ENCODE measurements at places on chromosomes 1 and 21.

GRCh38 chr1:106266786-106267185 lies 789.7 kb upstream of the PRMT6 start:
- DNase-seq = no peak

DNA sequence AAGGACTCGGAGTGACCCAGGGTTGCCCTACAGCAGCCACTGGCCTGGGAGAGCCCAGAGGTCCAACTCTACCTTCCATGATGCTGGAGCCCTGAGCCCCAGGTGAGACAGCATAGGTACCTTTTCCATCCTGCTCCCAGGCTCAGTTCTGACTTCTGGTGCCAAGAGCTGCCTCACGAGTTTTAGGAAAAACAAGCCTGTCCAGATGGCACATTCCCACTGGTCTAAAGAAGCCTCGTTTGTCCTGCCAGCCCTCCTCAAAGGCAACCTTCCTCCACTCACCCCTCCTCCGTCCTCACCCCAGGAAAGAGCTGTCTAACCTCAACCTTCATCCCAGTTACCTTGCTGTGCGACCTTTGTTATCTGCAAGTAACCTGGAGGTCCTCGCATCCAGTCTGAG lies 53.5 kb upstream of the PRELP start:
- no peak for DNase-seq

DNA sequence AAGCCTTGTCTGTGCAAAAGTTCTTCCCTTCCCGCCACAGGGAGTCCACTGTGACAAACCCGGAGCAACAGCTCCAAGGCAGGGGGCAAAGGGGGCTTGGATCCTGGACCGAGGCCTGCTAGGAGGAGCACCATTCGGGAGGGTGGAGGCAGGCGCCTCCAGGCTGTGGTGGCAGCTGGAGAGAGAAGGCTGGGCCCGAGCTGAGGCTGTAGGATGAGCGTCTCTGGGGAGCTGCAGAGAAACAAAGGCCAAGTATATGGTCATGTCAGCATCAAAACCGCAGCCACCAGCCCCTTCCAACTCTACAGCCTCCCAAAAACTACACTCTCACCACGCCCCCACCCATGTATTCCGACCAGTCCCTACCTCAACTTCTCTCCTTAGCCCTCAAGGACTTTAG lies 579 bp downstream of the SH3BP5L start:
- no peak for DNase-seq

- no peak for DNase-seq
Observed at GRCh38 chr21:20257052-20257740, 741.0 kb upstream of the NCAM2 start.

- peak; percentile 6 for DNase-seq
Observed at GRCh38 chr1:100219883-100220282, 29.8 kb downstream of the DBT start.

- no peak for DNase-seq
Observed at GRCh38 chr1:114561333-114561732, 20.1 kb downstream of the BCAS2 start.

- DNase-seq = peak; percentile 40
Observed at GRCh38 chr1:227808566-227808965, 6.9 kb upstream of the PRSS38 start.

DNA sequence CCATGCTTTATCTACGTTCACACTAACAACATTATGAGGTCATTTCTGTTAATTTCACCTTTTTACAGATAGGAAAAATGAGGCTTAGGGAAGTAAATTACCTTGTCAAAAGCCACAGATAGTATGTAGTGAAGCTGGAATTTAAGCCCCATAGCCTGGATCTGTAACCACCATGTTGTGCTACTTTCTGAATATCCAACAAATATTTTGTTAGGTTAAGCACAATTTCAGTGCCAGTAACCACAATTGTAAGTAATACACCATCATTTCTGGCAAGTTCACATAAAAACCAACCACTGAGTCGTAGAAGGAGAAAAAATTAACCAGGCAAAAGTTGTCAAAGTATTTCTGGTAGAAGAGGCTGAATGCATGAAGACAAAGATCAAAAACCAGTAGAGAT lies 593.1 kb upstream of the CAMK1G start:
- DNase-seq = no peak

DNA sequence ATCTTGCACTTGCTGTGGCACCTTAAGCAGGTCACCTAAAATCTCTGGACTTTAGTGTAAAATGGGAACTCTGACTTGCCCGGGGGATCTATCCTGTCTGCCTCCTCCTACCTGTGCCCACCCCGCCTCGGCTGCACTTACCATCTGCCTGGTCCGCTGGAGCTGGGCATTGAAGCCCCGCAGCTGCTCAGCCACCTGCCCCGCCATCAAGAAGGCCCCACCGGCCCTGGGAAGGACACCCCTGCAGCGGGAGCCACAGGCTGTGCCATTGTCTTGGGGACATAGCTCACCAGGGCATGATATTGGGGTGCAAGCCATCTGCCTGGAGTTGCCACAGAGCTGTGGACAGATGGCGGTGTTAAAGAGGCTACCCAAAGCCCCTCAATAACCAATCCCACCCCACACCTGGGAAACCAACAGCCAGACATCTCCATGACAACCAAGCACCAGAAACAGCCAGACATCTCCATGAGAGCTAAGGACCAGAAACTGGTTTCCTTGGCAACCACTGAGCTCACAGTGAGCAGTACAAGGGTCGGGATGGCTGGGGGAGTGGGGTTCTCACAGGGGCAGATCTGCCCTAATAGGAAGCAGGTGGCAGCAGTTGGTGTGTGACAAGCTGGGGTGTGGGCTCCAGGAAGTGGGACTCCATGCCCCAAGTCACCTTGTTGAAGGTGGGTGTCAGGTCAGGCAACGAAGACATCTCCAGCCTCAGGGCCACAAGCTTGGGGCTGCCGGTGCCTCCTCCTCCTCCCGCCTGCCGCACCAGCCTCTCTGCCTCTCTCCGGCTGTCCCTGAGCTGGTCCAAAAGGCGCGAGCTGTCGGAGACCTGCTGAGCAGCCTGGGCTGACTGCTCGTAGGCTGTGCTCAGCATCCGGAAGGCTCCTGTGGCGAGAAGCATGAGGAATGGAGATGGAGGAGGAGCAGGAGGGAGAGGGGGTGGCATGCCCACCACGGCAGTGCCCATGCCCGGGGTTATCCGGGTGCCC lies 29.1 kb downstream of the LAMB3 start:
- no peak for DNase-seq

DNA sequence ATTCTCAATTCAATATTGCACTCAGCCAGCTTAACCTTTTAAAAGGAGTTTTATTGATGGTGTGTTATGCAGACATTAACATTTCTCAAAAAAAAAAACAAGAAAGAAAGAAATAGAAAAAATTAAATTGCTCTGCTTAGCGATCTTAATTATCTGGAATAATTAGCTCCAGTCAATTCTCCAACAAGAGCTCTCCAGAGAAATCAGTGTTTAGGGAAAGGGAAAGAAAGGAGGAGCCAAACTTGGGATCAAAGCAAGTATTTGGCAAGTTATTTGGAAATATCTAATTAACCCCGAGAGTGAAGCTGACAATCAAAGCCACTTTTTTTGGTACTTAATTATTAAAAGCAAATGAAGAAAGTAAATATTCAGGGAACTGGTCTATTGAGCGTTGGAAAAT lies 60.7 kb upstream of the CAMK1G start:
- no peak for DNase-seq

GRCh38 chr1:33391343-33392078 lies 39.4 kb downstream of the PHC2 start:
- no peak for DNase-seq

DNA sequence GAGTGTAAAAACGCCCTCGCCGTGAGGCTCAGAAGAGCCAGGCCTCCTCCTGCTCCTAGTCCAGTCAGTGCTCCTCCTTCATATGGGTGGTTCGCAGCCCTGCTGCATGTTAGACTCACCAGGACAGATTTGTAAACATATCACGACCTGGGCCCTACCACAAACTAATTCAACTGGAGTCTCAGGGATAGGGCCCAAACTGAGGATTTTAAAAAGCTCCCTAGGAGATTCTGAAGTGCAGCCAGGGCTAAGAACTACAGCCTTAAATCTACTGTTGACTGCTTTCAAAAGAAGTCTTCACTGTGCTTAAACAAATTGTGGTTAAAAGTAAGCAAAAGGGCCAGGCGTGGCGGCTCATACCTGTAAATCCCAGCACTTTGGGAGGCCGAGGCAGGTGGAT lies 57.0 kb downstream of the CAMTA1 start:
- no peak for DNase-seq

DNA sequence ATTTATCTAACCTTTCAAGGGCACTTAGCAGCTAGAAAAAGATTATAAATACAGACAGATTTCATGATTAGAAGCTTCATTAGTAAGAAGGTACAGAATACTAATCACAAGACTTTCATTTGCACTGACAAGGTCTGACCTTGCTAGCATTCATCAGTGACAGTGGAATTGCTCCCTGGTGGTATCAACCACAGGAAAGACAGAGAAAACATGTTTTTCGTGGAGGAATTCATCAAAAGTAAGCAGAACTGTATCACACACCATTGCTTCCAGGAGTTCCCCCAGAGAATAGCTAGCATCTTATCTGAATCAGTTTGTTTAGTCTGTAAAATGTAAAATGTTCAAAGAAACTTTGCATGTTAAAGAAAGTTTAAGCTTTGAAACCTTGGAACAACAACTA lies 20.6 kb upstream of the CRB1 start:
- no peak for DNase-seq

DNA sequence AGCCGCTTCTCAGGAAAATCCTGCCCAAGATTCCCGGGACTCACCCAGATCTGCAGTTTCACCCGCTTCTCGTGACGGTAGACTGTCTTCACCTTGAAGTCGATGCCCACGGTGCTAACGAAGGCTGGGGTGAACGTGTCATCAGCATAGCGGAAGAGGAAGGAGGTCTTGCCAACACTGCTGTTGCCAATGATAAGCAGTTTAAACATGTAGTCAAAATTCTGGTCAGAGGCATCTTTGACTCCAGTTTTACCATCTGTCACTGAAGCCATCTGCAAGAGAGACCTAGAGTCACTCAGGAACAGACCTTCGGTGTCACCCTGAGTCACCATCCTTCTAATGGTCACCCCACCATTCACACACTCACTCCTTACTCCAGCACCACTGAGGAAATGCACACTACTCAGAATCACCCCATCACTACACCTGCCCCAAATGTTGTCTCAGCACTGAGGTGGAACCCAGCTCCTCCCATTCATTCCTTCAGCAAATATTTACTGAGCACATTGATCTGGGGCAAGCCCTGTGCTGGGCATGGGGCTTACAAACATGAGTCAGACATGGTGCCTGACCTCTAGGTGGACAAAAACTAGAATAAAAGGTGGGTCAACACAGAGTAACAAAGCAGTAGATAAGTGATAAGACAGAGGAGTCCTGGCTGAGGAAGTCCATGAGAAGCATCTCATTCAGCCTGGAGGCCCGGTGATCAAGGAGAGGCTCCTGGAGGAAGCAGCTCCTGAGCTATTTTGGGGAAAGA lies 13.5 kb downstream of the RAB3B start:
- no peak for DNase-seq

DNA sequence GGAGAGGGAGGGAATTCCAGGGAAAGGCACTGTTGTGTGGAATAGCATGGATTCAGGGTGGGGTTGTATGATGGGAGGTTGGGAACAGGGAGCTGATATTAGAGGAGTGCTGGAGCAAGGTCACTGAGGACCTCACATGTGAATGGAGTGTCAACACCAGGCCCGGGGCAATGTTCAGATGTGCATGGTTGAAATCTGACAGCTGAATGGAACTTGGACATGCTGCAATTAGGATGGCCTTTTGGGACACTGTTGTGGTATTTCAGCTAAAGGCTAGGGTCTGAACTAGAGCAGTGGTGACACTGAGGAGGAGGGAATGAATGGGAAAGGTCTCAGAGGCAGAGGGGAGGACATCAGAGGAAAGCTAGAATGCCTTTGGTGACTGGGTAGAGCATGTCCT lies 25.0 kb downstream of the ZSCAN20 start:
- no peak for DNase-seq

DNA sequence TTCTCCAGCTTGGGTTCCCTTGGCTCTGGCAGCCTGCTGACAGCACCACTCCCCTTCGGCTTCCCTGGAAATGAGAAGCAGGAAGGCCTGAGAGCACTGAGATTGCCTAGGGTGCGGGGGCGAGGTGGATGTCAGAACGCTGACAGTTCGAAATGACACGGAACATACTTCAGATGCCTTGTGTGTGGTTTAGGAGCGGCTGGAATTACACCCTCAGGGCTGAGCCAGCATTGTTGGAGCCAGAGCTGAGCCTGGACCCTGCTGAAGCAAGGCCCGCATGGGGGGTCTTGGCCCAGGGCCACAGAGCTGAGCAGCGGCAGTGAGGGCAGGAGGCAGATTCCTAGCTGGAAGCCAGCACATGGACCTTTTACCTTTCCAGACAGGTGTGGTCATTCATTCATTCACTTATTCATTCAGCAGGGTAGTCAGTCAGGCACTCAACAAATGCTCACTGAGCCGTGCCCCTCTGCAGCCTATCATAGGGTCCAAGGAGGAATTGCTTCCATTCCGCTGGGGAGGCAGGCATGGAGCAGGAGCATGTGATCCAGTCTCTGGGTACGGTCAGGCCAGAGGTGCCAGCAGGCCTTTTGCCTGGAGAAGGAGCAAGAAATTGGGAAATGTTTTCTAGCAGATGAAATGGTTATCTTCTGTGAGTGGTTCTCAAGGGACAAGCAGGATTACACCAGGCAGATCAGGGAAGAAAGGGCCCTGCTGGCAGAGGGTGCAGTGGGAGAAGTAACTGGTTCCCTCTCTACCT lies 6.6 kb upstream of the FOXE3 start:
- DNase-seq = peak; percentile 86

GRCh38 chr1:225651376-225651871 lies 1.5 kb downstream of the ENAH start:
- peak; percentile 42 for DNase-seq

DNA sequence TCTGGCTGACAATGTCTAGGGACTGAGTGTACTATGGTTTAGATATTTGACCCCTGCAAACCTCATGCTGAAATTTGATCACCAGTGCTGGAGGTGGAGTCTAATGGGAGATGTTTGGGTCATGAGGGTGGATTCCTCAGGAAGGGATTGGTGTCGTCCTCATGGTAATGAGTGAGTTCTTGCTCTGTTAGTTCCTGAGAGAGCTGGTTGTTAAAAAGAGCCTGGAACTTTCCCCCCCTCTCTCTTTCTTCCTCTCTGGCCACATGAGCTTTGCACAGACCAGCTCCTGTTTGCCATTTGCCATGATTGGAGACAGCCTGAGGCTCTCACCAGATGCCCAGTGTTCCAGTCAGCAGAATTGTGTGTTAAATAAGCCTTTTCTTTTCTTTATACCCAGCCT lies 36.6 kb upstream of the CNIH3 start:
- peak; percentile 38 for DNase-seq

GRCh38 chr1:53015508-53015860 lies 46.5 kb upstream of the PODN start:
- DNase-seq = no peak

GRCh38 chr21:38402291-38402690 lies 96.0 kb downstream of the ERG start:
- DNase-seq = no peak

- DNase-seq = peak; percentile 39
Observed at GRCh38 chr1:244836135-244836521, 670 bp downstream of the COX20 start.

DNA sequence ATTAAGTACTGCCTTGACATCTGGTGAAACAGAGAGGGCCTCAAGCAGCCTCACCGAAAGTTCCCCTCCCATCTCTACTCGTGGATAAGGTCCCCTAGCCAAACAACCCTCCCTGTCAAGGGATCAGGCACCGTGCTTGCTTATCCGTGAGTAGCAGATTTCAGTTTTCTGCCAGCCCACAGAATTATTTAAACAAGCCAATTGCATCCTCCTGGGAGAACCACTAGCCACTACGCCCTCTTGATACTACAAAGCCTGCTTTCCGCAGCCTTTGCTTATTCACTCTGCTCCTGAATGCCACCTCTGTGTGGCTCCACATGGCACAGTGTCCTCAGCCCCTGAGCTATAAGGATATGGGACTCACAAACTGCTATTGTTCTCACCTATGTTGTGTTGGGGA lies 5.9 kb upstream of the TFF2 start:
- DNase-seq = no peak
